ENCODE measurements at places on chromosomes 12 and 14.

- peak; percentile 76 for DNase-seq
Observed at GRCh38 chr12:115598871-115599811, 678.4 kb downstream of the MED13L start.

DNA sequence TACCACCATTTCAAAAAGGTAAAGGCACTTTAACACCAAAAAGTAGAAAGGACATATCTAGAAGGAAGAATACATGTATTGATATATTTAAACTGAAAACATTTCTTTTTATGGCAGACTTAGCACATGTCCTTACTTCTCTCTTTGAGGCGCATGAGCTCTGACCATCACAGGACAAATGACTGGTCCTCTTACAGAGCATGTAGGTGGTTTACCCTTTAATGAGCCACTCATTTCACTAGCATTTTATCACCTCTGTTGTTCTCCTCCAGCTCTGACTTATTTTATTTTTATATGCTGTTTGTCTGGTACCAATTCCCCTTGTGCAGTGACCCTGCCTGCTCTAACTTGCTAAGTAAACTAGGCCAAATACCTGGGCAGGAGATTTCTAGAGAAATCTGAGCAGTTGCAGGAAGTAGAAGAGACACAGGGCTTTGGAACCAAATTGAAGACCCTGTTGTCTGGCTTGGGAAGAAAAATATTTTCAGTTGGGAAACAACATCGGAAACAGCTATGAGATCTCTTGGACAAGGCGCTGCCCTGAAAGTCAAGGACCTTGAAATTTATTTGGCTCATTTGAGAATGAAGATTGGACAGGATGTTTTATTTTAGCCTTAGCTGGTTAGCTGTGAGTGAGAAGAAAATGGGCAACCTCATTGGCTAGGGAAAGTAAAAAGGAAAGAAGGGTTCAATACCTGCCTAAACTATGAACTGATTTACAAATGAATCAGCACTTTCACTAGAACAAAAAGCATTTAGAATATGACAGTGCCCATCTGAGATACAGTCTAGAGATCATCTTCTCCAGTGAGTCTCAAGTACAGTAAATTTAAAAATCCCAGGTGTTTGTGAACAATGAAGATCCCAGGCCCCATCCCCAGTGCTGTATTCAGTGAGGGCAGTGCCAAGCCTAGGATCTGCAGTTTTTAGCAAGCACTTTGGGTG lies 374.4 kb downstream of the ZFP36L1 start:
- no peak for DNase-seq

DNA sequence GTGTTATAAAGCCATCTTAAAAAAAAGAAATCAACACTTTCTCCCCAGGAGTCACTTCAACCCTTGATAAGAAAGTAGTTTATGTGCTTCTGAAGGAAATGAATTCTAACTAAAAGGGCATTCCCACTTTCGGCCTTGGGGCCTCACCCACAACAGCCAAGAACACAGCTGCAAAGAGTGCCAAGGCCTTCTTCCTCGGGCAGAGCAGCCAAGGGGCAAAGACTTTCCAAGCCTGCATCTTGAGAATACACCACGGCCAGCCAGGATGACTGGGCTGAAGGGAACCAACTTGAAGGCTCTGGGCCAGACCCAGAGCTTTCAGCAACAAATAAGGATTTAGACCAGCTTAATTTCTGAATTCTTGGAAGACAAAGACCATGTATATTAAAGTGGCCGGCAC lies 60.4 kb upstream of the FOXN3 start:
- DNase-seq: no peak

GRCh38 chr12:107399046-107399445 lies 286.6 kb upstream of the PWP1 start:
- no peak for DNase-seq

GRCh38 chr12:132665794-132666193 lies 21.3 kb downstream of the POLE start:
- no peak for DNase-seq

GRCh38 chr12:107590413-107590812 lies 95.2 kb upstream of the PWP1 start:
- no peak for DNase-seq

GRCh38 chr14:39217214-39217879 lies 16.4 kb upstream of the MIA2 start:
- no peak for DNase-seq
